Globus pallidus (tissue), 1 donor: ENCODE measurements at places on chromosomes 1 and 21.

- DNase-seq, result peak; percentile 70
These were observed 69.8 kb upstream of the DIRAS3 start for GRCh38 chr1:68120136-68120791.

GRCh38 chr1:212291505-212292134 is 6.4 kb downstream of the PPP2R5A start:
- peak; percentile 35 for DNase-seq

- no peak for DNase-seq
These were observed 183.9 kb upstream of the VAMP3 start for GRCh38 chr1:7587108-7587772.

DNA sequence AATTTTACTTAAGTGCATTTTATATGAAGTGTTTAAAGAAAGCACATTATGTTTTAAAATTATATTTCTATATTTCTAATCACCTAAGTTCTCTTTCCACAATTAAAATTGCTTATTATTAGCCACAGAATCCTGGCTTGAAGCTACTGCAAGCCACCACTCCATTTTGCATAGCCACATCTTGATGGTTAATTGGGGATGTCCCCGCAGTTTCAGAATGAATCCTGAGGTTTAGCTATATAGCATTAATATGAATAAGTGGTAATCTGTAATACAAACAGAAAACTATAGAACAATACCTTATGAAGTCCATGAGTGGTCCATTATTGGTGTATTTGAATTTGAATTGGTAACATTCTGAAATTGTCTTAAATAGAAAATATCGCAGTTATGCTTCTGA is 11.6 kb upstream of the GOLPH3L start:
- DNase-seq, result no peak

DNA sequence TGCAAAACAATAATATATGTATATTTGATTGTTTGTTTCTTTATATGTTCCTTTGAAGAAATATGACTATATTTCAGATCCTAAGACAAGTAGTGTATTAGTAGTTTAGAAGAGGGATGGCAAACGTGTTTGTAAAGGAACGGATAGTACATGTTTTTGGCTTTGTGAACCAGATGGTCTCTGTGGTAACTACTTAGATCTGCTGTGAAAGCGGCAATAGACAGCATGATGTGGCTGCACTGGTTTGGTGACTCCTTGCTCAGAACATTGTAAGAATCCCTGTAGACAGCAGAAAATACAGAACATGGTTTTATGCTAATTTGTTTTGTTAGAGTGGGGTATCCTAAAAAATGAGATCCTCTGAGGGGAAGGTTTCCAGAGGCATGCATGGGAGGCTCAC is 3.1 kb downstream of the ACADM start:
- no peak for DNase-seq

- DNase-seq, result peak; percentile 55
These were observed 775 bp upstream of the TMEM63A start for GRCh38 chr1:225882694-225883615.

GRCh38 chr21:42386034-42386591 is 9.7 kb downstream of the TMPRSS3 start:
- no peak for DNase-seq

GRCh38 chr1:91584309-91584708 is 83.7 kb downstream of the CDC7 start:
- DNase-seq, result no peak

GRCh38 chr1:201739492-201740085 is 89.4 kb upstream of the IPO9 start:
- peak; percentile 77 for DNase-seq
